Suppressor macrophage (primary cell): ENCODE measurements at places on chromosomes 2 and 18.
A peak's percentile ranks its signal among the peaks of the same experiment; 100 is the strongest.

DNA sequence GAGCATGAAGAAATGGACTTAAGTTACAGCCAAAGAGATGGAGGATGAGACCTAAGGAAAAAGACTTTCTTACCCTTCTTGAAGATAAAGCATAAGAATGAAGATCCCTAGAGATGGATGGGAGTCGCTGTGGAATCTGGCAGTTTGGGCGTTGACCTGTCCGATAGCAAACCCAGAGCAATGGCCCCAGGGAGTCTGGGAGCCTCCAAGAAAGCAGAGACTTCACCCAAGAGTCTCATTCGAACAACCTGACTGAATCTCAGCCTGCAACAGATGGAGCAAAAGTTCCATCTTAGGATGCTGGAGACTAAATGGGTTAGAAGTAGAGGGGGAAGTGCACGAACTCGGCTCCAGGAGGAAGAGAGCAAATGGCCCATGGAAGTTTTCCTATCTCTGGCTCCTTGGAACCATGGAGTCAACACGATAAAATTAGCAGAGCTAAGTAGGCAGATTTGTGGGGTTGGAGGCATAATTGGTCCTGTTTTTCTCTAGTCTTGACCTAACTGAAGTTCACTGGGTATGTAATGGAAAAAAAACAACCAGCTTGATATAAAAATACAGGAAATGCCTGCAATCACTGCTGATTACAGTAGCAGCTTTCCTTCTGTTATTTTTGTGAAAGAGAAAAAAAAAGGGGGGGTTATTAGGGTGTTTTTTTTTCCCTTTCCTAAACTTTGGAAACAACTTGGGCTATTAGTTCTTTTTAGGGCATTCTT is 178.4 kb upstream of the EPAS1 start:
- DNase-seq, result peak; percentile 24

DNA sequence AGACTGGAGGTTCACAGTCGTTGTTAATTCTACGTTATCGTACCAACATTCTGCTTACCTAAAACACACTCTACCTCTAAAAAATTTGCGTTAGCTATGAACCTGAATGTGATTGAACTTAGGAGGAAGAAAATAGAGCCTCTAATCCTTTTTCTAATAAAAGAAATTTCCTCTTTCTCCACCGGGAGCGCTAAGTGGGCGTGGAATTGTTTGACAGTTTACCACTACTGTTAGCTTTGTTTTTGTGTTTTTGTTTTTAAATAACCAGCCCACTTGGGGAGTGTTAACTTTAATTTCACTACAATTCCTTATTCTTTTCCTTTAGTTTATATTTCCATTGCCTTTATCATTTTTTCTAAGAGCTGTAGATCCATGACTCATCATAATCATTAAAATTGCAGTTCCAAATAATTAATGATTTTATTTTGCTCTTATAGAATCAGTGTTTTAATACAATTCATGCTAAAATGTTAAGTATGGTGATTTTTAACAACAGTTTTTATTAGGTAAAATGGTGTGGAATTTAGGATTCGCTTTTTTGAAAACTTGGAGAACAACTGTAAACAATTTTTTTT is 55.0 kb upstream of the ITM2C start:
- peak; percentile 12 for DNase-seq

DNA sequence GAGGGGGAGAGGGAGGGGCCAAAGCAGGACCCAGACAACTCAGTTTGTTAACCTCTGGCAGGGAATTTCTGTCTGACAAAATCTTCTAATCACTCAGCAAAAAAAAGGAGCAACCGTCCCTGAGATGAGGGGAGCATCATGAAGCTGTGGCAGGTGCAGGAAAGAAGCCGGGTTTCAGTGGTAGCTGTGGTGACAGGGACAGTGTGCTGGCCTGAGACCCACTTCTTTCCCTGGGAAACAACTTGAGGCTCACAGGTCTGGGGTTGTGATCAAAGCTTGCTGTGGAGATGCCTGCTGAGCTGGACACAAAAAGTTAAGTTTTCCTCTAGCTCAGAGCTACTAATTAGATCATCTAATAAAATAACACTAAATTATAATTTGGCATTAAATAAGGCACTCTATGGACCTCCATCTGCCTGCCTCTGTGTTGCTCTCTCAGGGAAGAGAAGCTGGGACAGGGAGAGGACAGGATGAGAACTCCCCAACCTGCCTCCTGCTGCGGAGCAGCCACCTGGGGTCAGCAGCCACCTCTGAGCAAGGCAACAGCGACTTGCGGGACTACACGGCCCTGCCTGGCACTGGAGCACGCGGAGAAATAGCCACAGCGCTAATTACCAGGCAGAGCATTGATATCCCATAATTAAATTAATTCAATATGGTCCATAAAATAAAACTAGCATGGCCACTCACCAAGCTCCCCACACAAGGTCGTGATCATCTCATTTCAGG is 104.6 kb upstream of the TEX51 start:
- DNase-seq, result no peak

DNA sequence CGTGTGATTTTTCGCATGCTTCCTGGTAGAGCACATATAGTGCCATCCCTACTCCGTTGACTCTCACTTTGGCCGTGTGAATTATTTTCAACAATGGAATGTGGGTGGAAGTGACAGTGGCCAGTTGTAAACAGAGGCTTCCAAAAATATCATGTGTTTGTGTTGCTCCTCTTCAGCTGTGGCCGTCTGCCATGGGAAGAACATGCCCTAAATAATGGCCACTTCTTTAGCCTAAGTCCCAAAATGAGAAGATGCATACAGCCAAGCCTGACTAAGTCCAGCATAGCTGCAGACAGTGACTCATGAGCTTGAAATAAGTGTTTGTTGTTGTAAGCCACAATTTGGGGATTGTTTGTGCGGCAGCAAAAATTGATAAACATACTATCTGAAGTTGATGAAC is 8.9 kb upstream of the GALNT1 start:
- DNase-seq, result no peak

DNA sequence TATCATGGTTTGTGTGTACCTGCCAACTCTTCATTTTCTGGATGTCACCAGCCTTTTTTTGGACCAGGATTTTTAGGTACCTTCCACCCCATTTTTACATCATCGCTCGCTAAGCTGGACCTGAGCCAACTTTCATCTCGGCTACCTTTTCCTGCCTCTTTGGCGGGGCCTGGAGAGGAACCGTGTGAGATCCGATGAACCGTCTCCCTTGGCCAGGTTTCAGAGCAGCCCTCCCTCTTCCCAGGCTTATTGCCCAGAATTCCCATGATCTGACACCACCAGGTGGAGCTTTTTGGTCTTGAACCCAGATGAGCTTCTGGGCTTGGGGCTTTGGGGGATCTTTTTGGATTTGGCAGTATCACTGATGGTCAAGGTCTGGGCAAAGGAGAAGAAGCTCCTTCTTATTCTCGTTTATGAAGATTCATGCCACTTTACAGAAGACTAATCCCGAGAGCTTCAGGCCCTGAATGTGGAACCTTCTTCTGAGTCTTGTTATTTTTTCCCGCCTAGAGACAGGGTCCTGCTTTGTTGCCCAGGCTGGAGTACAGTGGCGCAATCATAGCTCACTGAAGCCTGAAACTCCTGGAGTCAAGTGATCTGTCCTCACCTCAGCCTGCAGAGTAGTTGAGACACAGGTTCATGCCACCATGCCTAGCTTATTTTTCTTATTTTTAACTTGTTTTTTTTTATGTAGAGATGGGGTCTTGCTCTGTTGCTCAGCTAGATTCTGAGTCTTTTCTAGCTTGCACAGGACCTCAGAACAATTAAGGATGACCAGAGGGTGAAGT is 50.4 kb downstream of the GATA6 start:
- DNase-seq, result no peak

- no peak for DNase-seq
These were observed 77.5 kb downstream of the CDK15 start for GRCh38 chr2:201883606-201884369.

DNA sequence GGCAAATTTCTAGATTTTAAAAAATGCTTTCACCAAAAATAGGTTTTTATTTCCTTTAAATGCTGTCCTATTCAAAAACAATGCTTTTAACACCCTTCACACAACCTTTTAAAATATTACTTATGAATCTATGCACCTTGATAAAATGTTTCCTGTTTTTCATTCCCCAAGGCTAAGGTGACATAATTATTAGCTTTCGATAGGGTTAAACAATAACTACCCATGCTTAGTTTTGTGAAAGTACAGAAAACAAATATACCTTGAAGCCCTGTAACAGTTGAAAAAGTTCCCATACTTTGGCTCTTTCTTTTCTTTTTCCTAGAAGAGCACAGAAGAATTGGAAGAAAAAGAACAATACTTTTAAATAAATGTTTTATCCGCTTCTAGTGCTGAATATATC is 54.9 kb upstream of the ITPRID2 start:
- DNase-seq, result no peak

- no peak for DNase-seq
These were observed 29.5 kb upstream of the IL1R2 start for GRCh38 chr2:101962309-101962708.

DNA sequence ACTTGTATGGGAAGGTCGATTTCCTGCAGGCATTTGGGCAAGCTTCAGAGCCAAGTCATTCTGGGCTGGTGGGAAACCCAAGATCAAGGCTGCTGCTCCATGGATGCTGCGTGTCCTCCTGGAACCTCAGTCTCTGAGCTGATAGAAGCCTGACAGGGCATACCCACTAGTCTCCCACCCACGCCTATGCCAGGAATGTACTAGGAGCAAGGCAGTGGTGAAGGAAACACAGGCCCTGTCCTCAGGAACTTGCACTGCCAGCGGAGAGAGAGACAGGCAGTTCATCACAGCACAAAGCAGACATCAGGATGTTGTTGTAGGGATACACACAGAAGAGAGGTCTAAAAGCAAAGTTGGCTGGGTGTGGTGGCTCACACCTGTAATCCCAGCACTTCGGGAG is 84.2 kb downstream of the PLB1 start:
- no peak for DNase-seq

DNA sequence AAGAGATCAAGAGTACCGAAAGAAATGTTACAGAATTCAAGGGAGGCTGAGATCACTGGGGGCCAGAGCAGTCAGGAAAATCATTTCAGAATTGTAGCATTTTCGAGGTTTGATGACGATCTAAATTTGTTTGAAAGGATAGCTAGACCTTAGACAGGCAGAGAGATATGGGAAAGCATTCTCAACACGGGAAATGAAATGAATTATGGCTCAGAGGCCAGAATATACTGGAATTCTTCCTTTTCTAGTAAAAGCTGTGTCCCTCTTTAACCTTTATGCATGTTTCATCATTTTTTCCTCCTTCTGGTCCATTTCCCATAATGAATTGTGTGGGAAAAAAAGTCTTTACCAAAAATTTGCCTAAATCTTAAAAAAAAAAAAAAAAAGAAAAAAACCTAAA is 78.8 kb downstream of the NABP1 start:
- DNase-seq, result no peak

GRCh38 chr2:196330645-196331044 is 159.3 kb upstream of the STK17B start:
- no peak for DNase-seq

DNA sequence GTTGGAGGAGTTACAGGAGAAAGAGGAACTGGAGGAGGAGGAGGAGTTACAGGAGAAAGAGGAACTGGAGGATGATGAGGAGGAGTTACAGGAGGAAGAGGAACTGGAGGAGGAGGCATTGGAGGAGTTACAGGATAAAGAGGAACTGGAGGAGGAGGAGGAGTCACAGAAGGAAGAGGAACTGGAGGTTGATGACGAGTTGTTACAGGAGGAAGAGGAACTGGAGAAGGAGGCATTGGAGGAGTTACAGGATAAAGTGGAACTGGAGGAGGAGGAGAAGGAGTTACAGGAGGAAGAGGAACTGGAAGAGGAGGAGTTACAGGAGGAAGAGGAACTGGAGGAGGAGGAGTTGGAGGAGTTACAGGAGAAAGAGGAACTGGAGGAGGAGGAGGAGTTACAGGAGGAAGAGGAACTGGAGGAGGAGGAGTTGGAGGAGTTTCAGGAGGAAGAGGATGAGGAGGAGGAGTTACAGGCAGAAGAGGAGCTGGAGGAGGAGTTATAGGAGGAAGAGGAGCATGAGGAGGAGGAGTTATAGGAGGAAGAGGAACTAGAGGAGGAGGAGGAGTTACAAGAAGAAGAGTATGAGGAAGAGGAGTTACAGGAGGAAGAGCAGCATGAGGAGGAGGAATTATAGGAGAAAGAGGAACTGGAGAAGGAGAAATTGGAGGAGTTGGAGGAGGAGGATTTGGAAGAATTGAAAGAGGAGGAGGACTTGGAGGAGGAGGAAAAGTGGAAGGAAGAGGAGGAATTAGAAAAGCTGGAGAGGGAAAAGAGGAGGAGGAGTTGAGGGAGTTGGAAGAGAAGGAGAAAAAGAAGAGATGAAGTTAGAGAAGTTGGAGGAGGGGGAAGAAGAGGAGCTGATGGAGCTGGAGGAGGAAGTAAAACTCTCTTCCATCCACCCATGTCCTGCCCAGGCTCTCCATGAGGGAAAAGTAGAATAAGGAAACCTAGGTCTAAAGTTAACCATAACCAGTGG is 37.2 kb downstream of the CLASP1 start:
- peak; percentile 42 for DNase-seq

DNA sequence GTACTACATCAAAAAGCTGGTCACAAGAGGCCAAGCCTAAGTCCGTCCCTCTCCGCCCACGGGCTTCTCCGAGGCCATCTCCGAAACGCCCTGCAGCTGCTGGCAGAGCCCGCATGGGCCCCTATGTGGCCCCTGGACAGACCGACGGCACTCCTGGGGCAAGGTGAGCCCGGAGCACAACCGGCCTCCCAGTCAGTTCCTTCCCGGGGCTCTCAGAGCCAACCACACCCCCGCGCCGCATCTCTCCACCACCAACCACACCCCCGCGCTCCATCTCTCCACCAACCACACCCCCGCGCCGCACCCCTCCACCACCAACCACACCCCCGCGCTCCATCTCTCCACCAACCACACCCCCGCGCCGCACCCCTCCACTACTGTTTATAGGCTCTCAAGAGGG is 93.5 kb downstream of the ZNF516 start:
- DNase-seq, result no peak

- DNase-seq, result no peak
These were observed 151.7 kb downstream of the ADCYAP1 start for GRCh38 chr18:1056404-1056803.

- no peak for DNase-seq
These were observed 56.3 kb upstream of the ACVR1C start for GRCh38 chr2:157684940-157685466.

- DNase-seq, result no peak
These were observed 126.6 kb upstream of the SEC11C start for GRCh38 chr18:59012815-59013705.

DNA sequence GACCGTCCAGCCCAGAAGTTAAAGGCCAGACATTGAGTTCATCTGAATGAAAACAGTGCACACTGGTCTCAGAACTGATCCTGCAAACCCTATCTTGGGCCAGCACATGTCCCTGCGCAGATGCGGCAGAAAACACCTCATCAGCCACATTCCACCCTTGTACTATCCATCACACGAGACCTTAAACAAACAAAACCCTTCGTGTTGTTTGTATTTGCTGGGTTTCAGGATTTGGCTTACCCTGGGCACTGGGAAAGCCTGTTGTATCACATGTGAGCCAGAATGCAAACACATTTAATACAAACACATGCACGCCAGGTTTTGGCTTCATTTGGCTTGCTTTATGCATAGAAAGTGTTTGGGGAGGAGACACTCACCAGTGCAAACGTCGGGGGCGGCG is 12.5 kb downstream of the WIPF1 start:
- DNase-seq, result no peak

GRCh38 chr2:64606479-64607363 is 47.0 kb downstream of the SERTAD2 start:
- peak; percentile 94 for DNase-seq
